Activated CD4-positive, alpha-beta T cell treated with anti-CD3 and anti-CD28 coated beads for 4 hours (primary cell): ENCODE measurements at places on chromosomes 3 and 15.
A peak's percentile ranks its signal among the peaks of the same experiment; 100 is the strongest.

DNA sequence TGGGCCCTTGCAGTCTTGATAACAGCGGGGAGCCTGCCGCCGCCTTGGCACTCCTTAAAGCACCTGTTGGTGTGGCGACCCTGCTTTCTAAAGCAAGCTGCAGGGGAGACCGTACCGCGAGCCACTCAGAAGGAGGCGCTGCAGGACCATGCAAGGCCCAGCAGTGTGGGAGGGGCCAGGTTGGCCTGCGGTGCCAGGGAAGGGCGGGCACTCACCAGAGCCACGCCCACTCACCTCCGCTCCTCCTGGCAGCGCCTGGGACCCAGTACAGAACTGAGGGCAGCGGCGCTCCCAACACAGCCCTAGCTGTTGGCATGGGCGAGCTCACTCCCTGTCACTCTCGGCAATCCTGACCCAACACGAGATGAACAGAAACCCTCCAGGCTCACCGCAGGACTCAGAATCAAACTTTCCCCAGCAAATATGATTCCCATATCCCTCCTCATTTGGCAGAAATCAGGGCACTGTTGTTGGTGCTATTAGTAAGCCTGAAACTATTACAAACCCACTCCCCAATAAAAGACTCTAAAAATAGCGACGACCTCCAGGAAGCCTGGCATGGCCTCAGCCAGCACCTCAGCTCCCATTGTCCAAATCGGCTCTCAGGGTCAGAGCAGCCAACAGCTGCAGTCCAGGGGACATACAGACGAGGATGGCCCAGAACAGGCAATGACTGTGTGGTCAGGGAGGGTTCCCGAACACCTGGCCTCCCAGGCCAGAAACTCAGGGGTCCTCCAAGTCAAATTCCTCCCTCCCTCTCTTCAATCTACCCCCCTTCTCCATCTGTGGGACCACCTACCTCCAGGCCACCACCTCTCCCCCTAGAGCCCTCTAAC is 77.2 kb downstream of the TBC1D2B start:
- DNase-seq, result peak; percentile 80

DNA sequence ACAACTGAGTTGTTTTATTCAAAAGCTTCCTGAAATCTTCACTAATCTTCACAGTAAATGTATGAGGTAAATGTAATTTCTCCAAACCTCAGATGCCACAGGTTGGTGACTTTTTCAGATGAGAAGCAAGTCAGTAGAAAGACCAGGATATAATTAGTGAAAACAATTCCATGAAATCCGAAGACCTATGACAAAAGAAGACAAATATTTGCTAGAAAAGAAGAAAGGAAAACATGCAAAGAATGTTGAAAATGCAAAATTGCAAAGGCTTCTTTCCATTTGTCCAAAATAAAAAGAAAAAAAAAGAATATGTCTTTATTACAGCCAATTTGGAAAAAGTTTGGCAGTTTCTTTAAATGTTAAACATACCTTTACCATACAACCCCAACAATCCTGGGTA is 88.3 kb upstream of the MYRIP start:
- DNase-seq, result no peak

- DNase-seq, result no peak
These were observed 61.4 kb downstream of the SMAD6 start for GRCh38 chr15:66763186-66764071.

DNA sequence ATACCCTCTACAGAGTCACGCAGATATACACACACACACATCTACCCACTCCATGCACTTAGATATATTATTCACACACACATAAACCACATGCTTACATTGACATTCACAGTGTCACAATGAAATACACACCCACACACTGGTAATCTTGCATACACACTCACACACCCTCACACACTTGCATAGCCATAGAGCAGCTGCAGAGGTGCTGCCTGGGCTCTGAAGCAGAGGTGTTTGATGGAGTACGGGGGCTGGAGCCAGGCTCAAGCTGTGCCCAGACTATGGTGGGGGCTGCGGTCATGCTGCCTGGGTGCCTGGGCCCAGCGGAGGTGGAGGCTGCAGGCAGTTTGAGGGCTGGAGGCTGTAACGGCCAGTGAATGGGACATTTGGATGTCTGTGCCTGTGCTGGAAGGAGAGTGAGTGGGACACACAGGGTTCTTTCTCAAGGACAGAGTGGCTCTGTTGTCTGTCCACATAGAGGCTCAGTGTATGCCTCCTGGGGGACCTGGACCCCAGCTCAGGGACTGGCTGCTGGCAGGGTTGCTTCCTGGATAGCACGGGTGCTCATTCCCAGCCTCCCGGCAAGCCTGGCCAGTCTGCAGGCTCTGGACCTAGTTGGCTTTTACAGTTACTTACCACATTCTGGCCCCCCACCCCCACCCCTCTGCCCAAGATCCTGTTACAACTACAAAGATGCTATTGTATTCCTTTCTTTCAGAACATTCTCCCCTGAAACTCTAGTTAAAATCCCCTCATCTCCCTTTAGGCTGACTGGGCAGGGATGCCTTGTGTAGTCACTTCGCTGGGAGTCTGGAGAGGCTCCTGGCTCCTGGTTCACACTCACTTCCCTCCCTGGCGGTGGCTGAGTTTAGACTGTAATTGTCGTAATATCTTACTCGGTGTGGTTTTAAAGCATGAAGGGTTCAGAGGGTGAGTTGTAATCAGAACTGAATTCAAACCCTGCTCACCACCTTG is 12.5 kb downstream of the GASK1A start:
- DNase-seq, result no peak

GRCh38 chr3:63830526-63830925 is 11.4 kb downstream of the C3orf49 start:
- no peak for DNase-seq

GRCh38 chr3:100299016-100299415 is 35.5 kb upstream of the NIT2 start:
- no peak for DNase-seq

DNA sequence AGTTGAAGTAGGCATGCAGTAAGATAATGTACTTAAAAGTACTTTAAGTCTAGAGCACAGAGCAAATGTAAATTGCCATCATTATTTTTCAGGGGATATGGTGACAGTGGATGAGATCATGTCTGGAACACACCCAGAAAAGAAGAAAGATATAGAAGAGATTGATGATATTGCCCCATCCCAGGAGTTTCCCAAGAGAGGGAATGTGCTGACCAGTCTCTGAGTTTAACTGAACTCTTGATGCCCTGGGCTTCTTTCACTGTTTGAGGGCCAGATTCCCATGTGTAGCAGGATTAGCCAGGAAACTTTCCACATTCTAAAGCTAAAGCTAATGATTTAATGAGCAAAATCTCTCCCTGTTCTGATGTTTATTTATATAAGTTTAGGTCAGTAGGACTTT is 366.8 kb upstream of the UMPS start:
- no peak for DNase-seq

- peak; percentile 24 for DNase-seq
These were observed 10.8 kb upstream of the MFSD1 start for GRCh38 chr3:158790901-158791589.

DNA sequence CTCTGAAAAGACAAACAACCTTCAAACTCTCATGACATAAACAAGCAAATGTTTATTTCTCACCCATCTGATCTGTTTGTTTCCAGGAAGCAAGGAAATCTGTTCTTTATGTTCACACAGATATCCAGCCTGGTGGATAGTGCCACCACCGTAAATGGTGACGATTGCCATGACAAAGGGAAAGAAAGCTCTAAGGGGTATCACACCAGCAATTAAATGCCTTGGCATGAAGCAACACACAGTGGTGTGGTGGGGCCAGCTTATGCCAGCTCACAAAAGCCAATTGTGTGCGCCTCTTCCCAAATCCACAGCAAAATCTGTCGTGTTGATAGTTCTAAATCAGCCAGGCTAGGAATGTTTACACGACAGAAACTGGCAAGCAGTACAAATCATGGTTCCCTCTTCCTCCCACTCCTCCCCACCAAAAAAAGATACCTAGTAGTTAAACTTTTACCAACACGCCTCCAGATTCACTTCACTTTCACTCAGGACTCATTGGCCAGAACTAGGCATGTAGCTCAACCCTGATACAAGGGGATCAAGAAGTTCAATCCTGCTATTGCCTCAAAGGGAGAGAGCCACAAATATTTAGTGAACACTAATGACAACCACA is 189.2 kb upstream of the SLCO3A1 start:
- DNase-seq, result no peak

- DNase-seq, result no peak
These were observed 11.6 kb upstream of the CLPX start for GRCh38 chr15:65196637-65197336.

DNA sequence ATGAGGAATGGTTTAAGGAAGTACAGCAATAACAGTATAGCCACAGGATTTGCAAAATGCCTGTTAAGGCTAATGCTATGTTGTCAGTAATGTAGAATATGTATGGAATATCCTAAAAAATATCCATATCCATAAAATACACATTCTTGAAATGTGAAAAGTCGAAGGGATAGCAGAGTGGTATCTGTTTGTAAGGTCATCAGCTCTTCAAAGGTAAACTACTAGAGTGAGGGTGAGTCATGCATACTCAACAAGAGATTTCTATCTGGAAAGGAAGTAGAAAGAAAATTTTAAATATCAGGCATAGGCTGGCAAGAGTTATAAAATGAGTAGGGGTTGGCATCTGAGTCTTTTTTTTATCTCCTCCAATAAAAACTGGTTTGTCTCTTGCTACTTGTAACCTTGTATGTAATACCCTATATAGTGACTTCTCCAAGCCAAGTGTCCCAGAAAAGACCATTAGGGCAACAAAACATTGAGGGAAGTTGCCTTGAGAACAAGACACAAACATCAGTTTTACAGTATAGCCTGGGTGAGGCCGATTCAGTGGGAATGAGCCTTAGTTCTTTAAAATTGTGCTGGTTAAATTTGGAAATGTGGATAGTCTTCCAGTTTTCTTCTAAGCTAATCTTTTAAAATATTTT is 103.1 kb downstream of the SPATA16 start:
- DNase-seq, result no peak

DNA sequence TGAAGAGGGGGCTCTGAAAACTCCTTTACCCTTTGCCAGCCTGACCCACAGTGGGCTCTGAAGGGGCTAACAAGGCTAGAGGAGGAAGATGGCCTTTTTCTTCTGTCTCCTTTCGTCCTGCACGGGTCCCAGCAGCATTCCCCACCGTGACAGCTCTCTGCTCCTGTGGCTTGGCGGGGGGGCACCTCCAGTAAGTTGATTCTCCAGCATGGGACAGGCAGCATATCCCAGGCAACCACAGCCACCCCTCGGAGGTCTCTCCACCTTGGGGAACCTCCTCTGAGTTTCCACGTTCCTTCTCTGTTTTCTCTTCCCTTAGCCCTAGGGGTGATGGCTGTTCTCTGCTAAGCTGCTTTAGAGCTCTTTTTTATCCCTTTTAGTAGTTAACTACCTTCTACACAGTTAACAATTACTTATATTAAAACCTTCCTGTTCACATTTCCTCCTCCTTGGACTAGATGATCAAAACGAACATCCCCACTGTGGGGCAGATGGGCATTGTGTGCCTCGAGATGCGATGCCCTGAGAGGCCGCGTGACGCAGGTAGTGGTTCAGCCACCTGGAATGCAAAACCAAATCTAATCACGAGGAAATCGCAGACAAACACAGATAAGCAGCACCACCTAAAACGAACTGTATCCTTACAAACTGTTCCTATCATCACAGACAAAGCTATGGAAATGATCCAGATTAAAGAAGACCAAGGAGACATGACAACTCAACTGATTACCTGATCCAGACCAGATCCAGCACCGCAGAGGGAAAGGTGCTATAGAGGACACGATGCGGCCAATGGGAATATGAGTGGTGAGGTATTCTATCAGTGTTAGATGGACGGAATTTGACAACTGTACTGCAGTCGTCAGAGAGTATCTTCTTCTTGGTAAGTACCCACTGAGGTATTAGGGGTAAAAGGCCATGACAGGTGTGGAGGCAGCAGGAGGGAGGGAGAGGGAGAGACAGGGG is 27.7 kb downstream of the TSPAN3 start:
- DNase-seq, result no peak

- no peak for DNase-seq
These were observed 42.1 kb upstream of the ACTC1 start for GRCh38 chr15:34837246-34838016.

DNA sequence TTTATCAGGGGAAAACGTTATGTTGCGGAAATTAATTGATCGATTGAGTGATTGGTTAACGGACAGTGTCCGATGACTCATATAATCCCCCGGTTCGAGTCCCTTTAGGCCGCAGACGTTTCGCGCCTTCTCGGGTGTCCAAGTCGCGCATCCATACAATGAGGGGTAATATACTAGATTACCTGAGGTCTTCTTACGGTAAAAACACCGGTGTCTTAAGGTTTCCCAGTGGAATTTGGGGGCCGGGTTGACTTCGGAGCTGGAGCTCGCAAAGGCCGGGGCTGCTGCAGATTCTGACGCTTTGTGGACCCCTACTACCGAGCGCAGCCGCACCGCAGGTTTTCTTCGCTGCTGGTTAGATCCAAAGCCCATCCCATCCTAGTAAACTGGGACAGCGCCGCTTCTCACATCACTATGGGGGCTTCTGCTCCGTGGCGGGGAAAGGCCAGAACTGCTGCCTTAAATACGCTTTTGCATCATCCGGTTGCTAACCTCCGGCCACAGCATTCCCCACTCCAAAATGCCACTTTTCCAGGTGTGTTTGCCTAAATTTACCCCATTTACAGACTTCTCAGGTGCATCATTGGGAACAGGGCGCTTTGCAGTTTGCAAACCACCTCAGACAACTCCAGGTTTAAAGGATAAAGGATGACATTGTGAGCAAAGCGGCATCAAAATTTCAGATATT is 858 bp upstream of the SACM1L start:
- DNase-seq, result peak; percentile 28

DNA sequence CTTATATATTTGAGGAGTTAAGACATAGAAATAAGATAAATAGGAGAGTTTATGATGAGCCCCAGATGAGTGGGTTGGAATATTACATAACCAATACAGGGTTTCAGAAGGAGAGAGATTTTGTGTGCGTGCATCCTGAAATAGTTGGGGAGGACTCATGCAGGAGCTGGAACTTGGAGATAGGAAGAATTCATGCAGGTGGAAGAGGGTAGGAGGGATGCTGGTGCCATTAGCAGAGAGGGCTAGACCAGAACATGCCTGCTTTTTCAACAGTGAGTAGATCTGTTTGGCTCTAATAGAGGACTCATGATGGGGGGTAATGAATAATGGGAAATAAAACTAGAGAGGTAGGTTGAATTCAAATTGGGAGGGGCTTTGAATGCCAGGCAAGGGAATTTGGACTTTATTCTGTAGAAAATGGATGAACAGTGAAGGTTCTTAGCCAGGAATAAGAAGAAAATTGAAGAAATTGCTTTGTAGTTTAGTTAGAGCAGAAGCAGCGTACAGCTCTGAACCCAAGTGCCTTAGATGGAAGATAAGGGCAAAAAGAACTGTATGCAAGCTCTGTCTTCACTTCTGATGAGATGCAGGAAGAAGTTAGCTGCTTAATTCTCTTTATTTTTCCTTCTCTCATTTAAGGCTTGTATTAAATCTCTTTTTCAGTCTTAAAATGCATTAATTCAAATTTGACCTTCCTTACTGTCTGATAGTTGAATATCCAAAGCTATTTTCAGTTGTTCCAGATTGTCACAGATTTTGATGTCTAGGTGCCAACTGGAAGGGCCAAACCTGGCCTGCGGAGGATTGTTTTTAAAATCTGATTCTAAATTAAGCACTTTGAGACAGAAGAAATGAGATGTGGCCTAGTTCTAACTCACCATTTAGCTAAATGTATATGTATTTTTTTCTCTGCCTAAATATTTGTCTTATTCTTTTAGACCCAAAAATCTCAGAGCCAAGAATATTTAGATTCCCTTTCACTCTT is 86.3 kb downstream of the PPM1L start:
- no peak for DNase-seq

- DNase-seq, result no peak
These were observed 228.1 kb downstream of the FEZF2 start for GRCh38 chr3:62145086-62145757.

GRCh38 chr3:170889132-170889531 is 19.1 kb upstream of the RPL22L1 start:
- DNase-seq, result no peak
